Fibroblast of skin of right biceps (primary cell): ENCODE measurements at places on chromosomes 6 and 20.

DNA sequence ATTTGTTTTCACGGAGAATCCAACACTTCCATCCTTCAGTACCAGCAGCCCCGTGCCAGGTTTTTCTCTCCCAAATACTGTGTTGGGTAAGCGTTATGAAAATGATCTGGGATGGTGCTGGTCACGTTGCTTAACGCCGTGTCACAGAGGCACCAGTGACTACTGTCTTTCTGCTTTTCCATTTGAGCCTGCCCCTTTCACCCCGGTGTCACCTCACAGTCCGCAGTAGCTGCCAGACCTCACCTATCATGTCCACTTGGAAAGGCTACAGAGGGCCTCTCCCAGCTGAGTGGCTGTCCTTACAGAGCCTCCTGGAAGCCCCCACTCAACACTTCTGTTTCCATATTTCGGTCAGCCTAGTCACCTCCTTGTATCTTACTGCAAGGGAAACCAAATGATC, 176.5 kb upstream of the ARID1B start:
- no peak for DNase-seq

DNA sequence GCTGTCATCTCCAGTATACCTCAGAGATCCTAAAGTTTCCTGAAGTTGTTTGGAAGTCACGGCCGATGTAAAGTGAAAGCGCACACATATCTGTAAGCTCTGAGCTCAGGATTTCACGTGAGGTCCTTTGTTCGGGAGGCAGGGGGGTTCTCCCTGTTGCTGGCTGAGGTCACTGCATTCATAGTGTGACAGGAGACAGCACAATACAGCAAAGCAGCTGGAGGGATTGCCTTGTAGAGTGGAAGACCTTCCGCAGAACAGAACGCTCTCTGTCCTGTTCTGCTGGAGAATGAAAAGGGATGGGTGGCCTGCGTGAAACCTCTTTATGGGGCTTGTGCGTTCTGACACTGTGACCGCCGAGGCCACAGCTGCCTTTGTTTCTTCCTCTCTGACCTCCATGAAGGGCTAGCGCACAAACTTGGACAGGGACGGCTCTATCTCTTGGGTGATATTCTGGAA, 13.4 kb upstream of the SERPINB1 start:
- no peak for DNase-seq

DNA sequence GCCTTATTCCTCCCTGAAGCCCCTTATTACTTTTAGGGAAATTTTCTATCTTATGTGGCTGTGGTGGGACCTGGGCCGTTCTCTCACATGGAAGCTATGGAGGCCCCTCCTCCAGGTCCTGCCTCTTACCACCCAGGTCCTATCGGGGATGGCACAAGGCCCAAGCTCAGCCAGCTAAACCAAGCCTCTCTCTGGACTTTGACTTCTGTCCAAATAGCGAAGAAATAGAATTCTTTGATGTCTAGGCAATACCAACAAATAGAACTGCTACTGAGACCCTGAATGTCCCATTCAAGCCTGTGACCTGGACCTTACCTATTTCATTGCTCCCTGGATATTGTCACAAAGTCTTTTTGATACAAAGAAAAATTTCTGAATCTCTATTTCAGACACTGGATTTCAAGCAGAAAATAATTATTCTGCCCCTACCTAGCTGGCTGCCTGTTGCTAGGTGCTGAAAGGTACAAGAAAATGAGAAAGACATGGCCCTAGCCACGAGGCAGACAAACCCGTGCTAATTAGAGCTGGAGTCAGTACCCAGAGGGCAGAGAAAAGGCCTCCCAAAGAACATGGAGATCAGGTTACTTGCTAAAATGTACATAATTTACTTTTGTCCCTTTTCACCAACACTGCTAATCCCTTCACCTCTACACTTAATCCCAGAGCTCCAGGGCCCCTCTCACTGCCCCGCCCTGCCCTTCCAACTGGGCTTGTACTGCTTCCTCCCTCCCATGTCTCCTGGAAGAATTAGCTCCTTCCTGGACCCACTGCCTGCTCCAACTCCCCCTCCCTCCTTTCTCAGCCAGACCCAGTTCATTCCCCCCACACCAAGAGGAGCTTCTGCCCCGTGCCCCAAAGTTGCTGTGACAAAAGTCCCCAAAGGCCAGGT, 15.5 kb upstream of the NNAT start:
- DNase-seq, result no peak

GRCh38 chr6:107490566-107491137, 735 bp downstream of the SOBP start:
- no peak for DNase-seq

DNA sequence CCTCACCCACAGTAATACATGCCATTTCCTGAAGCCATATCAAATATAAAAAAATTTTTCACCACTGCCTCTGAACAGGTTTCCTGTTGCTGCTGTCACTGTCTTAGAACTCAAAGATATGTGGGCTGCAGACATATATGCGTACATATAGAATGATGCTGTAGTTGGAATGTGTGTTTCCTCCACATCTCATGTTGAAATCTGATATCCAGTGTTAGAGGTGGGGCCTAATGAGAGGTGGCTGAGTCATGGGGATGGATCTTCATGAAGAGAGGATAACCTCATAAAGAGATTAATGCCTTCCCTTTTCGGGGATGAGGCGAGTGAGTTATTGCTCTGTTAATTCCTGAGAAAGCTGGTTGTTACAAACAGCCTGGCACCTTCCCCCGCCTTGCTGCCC, 7.7 kb upstream of the SCP2D1 start:
- peak; percentile 77 for DNase-seq

GRCh38 chr6:37830225-37830624, 10.7 kb downstream of the ZFAND3 start:
- DNase-seq, result no peak

DNA sequence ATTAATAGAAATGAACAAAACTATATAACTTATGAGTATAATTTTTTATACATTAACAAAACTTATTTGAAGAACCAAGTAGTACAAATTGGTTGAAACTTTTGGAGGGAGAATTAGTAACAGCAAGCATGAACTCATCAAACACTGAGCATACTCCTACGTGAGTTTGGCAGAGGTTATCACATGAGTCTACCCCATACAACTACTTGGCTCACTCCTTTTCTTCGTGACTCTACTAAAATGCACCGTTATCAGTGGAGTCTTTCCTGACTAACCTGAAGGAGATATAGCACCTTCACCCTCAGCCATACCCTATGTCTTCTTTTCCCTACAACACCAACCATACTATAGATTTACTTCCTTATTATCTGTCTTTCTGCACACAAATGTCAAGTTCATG, 794.2 kb downstream of the TFAP2A start:
- DNase-seq, result no peak

- DNase-seq, result no peak
Measured at GRCh38 chr20:4476903-4477500, 244.7 kb upstream of the PRND start.

DNA sequence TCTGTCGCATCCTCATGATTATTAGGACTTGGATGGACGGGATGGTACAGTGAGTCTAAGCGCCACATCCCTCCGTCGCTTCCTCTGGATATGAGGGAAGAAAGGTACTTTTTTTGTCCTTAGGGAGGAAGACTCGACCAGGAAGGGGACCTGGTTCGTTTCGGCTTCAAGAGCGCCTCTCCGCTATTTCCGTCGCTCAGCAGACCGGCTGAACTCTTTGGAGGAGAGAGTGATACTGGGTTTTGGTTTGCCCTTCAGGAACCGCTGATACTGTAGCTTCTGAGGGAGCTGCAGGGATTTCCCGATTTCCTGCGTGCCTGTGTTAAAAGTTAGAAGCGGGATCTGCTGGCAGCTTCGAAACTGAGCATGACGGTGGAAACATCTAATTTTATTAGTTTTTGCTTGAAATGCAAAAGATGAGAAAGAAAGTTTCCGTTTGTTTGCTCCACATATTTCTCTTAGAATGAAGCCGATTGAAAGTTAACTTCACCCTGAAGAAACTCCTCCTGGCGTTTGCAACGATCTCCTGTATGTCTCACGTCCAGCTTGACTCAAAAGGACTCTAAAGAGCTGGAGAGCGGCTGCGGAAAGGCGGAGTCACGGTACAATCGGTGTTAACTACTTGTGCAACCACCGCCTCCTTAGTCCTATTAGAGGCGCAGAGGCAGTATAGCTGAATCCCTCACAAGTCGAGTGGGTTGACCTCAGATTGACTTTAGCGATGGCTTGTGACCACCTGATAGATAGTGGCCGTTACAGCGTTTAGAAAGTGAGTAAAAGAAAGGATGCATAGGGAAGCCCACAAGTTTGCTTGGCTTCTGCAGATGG, 129.4 kb downstream of the TRIM27 start:
- peak; percentile 41 for DNase-seq

- DNase-seq, result no peak
Measured at GRCh38 chr6:81589465-81590313, 162.8 kb downstream of the TENT5A start.

GRCh38 chr6:2970753-2971419, 481 bp downstream of the SERPINB6 start:
- no peak for DNase-seq

DNA sequence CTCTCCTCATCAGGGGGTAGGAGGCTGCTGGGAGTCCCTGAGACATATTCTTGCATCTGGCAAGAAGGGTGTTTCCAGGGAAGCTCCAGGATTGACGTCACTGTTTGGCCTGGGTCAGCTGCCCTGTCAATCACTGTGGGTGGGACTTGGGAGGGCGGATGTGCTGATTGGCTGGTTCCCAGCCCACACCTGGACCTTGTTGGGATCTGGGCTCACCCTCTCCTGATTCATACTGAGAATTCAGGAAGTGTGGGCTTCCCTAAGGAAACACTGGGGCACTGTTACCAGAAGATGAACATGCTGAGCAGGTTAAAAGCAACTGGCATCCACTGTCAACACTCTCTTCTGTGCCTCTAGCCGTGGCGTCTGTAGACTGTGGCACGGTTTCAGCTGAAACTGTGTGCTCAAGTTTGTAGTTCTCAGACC, 36.5 kb downstream of the CDH26 start:
- peak; percentile 12 for DNase-seq

DNA sequence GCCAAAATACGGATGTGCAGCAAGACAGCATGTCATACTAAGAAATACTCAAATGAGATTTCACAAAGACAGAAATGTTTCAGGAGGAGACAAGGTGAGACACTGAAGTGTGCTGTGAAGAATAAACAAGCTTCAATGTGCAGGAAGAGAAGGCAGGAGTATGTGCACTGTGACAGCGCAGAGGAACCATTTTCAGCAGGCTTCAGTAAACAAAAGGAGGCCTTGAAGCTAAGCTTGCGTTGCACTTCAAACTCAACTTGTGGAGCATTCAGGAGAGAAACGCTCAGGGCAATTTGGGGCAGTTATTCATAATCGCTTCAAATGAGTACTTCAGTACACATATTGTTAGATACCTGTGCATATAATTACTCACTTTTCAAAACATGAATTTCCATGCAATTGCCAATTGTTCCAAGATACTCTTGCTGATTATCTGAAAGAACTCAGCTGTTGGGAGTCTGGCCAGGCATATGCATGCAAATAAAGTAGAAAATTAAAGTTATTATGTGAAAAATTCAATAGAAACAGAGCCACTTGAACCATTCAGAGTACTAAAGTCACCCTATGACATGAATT, 234.2 kb upstream of the OPRM1 start:
- no peak for DNase-seq

DNA sequence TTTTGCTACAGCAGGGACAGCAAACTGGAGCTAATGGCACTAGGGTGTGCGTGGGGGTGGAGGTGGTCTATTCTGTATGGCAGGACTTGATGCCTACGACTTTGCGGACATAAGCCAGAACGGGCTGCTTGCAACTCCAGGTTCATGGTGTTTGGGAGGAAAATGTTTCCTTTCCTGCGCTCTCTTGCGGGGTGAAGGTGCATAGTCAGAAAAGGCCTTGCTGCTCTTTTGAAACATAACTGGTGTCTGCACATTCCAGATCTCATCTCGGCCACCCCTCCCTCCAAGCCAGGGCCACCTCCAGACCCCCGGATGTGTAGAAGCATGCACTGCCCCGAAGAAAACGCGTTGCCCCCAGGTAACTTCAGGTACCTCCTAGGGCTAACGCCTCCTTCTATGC, 8.1 kb downstream of the FOXA2 start:
- no peak for DNase-seq

DNA sequence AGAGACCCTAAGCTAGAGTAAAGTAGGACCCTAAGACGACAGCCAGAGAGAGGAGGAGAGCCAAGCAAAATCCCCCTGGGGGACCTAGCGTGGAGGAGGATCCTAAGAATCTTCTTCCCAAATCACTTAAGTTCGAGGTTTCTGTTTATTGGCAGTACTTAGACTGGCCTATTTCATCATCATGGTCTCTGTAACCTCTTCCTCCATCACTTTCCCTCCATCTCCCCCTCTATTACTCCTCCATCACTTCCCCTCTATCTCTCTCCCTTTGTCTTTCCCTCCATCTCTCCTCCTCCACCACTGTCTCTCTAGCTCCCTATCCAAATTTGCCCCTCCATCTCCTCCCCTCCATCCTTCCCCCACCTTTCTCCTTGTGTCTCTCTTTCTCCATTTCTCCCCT, 833.6 kb upstream of the FLRT3 start:
- no peak for DNase-seq

- no peak for DNase-seq
Measured at GRCh38 chr20:7302250-7302649, 534.8 kb downstream of the BMP2 start.

GRCh38 chr6:102407886-102408741, 1014.6 kb downstream of the GRIK2 start:
- no peak for DNase-seq

DNA sequence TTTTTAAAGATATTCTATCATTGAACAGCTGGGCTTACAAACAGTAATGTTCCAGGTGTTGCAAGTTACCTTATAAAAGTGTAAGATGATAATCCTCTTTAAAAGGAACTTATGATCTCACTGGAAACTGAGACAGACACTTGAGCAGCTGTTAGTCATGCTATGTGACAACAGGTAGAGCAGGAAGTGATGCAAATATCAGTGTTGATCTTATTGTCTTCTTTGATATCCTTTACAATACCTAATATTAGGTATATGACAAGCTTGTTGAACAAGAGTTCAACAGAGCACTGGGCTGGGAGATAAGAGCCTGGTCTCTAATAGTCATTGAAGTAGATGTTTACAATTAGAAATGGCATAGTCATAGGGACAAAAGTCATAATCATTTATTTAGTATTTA, 150.0 kb downstream of the UBE3D start:
- no peak for DNase-seq

GRCh38 chr6:71385111-71385822, 96.7 kb downstream of the OGFRL1 start:
- DNase-seq, result no peak

GRCh38 chr6:35059596-35060345, 81.4 kb downstream of the TCP11 start:
- DNase-seq, result no peak
